ENCODE measurements at places on chromosomes 2 and 18.

- DNase-seq = no peak
These were observed 34.8 kb upstream of the SMIM21 start for GRCh38 chr18:75462178-75462832.

DNA sequence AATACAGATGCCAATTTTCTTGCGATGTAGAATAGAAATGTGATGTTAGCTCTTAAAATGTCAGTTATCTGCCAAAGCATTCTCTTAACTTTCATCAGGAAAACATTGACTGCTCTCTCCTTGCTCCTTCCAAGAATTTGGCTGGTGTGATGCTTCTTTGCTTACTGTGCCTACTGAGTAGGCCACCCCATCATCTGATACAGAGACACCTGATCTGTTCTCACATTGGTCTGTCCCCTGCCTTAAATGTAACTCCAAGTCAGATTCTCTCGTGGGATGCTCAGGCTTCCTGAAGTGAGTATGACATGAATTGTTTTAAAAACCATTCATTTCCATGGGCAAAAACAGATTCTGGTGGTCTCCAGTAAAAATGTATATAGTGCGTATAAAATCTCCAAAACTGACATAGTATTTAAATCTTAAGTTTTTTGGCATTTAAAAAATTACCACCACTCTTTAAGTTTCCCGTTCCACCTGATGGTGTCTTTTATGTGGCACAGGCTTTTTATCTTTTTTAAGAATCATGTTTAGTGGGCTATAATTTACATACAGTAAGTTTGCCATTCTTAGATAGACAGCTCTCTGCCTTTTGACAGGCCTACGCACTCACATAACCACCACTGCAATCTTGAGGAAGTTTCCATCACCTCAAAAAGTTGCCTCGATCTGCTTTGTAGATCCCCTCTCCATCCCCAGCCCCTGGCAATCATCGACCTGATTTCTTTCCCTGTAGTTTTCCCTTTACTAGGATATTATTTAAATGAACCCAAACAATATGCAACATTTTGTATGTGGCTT is 36.6 kb downstream of the UBE2F start:
- DNase-seq = peak; percentile 37

GRCh38 chr18:67381608-67382150 is 134.8 kb downstream of the DSEL start:
- DNase-seq = no peak

DNA sequence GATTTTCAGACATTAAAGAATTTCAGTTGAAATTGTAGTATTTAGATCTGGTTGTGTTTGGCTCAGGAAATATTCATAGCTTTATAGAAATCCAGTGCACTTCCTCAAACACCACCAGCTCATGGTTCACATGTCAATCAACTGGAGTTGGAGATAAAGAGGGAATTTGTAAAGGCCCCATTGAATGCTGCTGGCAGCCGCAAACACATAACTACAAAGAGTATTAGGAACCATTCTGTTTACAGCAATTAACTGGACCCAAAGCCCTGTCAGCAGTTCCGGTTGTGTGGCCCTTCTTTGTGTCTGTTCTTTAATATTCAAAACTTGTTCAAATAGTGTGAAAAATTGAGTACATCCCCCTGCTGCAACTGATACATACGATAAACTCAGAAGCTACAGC is 107.4 kb upstream of the LRRTM4 start:
- no peak for DNase-seq

GRCh38 chr2:69509011-69509749 is 71.9 kb upstream of the NFU1 start:
- DNase-seq = no peak

DNA sequence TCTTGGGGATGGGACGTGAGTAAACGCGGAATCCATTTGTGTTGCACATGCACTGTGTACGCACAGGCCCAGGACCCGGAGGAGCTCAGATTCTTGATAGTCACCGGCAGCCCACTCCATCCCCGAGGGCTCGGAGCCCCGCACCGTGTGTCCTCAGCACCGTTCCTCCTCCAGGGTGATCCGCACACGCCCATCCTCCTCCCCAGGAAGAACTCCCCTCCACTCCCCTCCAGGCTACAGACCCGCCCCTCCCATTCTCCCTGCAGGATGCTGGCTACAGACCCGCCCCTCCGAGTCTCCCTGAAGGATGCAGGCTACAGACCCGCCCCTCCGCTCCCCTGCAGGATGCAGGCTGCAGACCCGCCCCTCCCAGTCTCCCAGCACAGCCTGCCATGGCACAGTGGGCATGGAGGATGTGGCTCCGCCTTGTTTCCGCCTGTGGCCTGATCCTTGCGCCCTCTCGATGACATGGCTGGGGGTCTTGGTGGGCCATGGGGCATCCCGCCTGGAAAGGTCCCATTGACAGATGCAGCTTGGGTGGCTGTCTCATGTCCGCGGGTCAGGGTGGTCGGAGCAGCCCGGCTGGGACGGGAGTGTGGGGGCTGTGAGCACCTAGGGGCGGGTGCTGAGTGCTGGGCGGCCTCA is 14.1 kb downstream of the CTDP1 start:
- no peak for DNase-seq

- DNase-seq = no peak
These were observed 793.3 kb downstream of the TDRD15 start for GRCh38 chr2:21916934-21917522.

DNA sequence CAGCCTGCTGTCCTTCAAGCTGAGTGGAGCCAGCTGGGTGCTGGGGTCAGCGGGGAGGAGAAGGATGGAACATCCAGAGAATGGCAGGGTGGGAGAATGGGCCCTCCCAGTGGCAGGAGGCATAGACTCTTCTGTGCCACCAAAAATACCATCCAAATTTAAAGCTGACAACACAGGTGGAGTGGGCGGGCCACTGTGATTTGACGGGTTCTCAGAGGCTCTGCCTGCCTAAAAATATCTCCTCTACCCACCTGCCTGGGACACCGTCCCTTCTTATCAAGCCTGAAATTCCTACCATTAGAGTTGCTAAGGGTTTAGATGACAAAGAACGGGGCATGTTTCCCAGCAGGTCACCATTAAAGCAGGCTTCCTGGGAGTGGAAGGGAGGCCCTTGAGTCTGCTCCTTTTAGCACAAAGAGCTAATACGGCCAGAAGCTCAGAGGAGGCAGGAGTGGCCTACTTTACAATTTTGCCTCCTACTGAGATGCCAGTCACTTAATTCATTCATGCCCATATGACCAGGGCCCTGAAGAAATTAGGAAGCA is 19.8 kb upstream of the MARCHF4 start:
- DNase-seq = no peak

DNA sequence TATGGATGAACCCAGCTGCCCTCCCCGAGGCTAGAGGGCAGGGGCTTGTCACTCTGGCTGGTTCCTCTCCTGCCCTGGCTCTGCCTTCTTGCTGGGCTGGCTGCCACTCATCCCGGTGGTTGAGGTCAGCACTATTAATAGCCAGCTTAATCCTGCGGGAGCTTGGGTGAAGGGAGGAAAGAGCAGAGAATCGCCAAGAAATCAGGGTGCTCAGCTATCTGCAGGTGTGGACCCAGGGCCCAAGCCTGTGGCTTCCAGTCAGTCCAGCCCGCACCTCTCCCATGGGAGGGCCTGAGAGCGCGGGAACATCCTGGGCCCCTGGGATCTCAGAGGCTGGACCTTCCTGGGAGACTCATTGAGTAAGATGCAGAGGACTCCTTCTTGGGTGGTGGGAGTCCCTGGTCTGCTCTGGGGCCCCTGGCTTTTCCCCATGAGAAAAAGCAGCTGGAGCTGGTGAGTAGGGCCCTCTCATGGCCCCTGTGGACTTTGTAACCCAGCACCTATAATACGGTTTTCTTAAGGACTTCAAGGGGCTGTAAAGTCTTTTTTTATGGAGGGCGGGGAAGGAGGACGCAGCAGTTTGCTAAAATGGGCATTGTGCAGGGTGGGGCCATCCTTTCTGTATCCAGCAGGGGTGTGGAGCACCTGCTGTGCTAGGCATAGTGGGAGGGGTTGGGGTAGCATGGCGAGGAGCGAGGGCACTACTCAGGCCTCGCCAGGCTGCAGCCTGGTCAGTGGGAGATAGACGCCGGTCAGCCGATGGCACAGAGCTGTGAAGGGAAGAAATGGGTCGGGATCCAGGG is 27.4 kb upstream of the CNNM3 start:
- DNase-seq = no peak

DNA sequence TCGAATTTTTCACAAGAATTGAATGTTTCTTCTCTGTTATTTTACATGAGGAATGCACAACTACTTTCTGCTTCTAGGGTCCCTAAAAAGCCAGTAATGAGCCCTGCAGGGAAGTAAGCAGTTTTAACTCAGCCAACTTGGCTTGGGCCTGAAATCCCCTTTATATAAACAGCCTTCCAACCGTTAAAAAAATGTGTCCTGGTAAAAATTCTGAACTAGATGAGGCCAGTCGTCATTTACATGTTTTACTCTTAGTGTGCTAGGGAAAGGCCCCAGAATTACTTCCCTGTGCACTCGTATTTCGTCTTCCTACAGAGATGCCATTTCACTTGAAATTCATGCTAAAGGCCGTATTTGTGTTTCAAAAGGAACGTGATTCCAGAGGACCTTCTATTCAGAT is 42.4 kb upstream of the RPE start:
- no peak for DNase-seq

- no peak for DNase-seq
These were observed 26.7 kb upstream of the DLX2 start for GRCh38 chr2:172129404-172129803.

DNA sequence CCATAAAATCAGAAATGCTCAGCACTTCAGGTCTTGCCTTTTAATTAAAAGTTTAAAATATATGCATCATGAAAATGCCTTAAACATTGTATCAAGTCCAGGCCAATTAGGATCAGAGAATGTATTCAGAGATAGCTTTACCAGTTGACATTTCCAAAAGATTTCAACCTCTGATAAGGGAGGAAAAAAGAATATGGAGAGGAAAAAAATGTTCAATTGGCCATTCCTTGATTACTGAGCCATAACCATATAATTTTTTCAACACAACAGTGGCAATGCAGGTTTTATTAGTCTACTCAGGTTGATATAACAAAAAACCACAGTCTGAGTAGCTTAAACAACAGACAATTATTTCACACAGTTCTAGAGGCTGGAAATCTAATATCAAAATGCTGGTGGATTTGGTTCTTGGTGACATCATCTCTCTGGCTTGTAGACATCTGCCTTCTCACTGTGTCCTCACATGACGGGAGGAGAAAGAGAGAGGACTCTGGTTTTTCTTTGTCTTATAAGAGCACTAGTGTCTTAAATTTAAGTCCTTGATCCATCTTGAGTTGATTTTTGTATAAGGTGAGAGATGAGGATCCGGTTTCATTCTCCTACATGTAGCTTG is 111.9 kb downstream of the IRS1 start:
- DNase-seq = no peak

DNA sequence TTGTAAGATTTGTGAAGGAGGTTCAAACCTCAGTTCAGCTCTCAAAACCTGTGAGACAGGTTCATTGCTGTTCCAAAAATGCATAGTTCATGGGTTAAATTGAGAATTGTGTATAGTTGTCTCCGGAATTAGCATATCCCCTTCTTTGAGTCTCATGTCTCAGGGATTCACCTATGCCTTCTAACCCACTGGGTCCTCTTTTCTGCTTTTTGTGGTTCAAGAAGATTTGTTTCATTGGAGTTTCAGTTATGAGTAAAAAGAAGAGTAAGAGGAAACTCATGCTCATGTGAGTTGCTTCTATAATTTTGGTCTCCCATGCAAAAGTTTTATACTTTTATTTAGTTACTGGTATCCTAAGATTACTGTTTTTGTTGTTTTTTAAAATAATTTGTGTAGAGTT is 1219.8 kb upstream of the ZEB2 start:
- no peak for DNase-seq

DNA sequence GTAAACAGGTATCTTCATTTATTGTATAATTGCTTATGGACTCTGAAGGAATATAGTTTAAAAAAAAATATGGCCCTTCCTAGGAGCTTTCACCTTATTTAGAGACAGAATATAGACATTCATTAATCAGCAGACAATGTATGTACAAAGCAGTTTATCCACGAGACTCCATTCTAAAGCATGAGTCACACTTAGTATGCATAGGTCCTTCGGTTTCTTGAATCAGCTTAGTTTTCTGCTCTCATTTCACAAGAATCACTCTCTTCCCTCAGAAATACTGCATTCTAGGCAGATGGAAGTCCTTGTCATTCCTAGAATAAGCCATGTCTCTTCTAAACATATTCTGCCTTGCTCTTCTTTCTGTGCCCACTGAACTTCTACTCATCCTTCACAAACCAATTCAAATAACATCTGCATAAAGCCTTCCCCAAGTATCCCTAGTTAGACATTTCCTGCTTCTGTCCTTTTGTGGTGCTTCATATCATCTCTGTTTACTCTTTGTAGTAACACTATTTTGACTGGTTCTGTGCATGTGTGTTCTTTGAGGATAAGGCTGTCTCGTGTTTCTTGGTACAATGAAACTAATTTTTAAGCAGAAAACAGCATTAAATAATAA is 84.5 kb downstream of the PTRHD1 start:
- DNase-seq = no peak

DNA sequence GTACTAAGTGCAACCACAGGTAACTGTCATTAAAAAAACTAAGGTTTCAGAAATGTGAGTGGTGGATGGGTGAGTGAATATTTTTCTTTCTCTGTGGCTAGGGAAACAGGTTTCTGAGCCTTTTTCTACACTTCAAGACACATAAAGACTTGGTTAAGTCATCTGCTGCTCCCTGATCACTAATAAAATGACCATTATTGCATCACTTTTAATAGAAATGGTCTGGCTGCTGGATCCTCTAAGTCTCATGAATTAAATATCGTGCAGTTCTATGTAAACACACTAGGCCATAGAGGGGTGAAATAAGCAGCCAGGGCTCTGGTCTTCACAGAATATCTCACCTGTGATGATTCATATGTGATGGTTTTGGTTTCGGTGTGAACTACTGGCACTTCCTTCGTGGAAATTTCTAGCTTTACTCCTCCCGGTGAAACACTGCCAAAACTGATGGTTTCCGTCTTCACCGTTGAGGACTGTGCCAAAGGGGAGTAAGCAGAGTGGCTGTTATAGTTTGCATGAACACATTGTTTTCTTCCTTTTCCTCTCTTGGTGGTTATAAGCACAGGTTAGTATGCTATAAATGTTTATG is 100.4 kb upstream of the ZBTB14 start:
- no peak for DNase-seq

DNA sequence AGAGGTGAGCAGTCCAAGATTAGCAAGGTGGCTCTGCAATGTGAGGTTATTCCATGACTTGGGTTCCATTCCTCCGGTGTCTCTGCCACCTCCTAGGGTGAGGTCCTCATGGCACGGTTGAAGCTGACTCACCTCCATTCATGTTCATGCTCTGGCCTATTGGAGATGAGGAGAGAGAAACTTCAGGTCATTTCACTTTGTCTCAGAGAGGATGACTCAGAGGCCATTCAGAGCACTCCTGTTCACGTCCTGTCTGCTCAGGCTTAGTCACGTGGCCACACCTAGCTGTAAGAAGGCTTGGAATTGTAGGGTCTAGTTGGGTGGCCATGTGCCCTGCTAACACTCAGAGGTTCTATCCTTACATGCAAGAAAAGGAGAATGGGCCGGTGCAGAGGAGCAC is 67.5 kb upstream of the MBOAT2 start:
- no peak for DNase-seq
